ENCODE measurements at places on chromosomes 11 and 22.

- H3K4me3 ChIP-seq: no peak overlapping the region
- H3K27me3 ChIP-seq: no peaks in the 10 kb centered on the region
- H3K27ac ChIP-seq: no peak overlapping the region
- H3K36me3 ChIP-seq: peaks cover 23% of the 10 kb centered on the region
- DNase-seq: no peak
Measured at GRCh38 chr11:72869831-72870230, 55.6 kb downstream of the ATG16L2 start.

GRCh38 chr22:32204856-32205722, at the start of gene RFPL2:
Gene RFPL2, minus strand, starts transcription at chr22:32205073. Its CDS starts 2,622 bp downstream, at chr22:32202451.
- peak within 1 kb of the TSS; percentile 63 for H3K4me3 ChIP-seq
- peaks cover 59% of the 10 kb centered on the region for H3K4me1 ChIP-seq
- H3K27me3 ChIP-seq: peaks cover 47% of the 10 kb centered on the region
- peak within 1 kb of the TSS; percentile 83 for H3K27ac ChIP-seq

DNA sequence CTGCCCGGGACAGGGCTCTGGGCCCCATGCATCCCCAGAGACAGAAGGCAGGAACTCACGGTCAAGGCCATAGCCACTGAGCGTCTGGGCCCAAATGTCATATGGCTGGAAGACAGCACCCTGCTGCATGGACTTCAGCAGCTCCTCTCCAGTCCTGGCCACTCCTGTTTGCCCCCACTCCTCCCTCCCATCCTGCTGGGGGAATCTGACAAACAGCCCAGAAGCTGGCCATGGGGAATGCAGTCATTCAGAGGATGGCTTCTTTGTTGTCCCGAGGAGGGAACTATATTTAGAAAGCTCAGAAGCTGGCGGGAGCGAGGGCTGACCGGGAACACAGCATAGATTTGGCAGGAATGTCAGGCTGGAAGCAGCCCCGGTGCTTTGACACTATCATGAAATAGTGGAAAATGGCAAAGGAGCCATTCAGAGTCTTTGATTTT, 35.0 kb downstream of the DKK3 start:
- H3K36me3 ChIP-seq: no peaks in the 10 kb centered on the region
- H3K4me3 ChIP-seq: no peak overlapping the region
- H3K27ac ChIP-seq: no peak overlapping the region
- peaks cover 31% of the 10 kb centered on the region for H3K27me3 ChIP-seq
- no peak for DNase-seq

DNA sequence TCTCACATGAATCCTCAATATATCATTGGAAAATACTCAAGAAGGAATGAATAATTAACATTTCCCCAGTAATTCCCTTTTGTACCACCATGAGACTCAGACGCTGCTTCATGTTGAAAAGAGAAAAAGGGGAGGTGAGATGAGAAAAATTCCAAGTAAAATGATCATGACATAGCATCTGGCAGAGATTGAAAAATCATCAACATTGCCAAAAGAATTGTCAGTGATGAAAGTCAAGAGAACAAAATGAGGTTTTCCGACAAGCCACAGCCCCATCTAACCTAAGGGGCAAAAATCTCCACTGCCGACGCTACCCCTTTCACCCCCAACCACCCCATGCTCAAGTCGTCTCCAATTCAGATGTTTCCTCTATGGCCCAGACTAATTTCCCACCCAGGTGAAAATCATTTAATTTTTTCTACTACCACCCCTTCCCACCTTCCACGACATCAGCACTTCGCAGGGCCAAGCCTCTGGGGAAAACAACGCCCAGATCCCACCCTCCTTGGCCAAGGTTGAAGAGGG, 1.2 kb downstream of the RAB6A start:
- peaks cover 30% of the 10 kb centered on the region for H3K4me1 ChIP-seq
- no peak for DNase-seq
- H3K27me3 ChIP-seq: peaks cover under 1% of the 10 kb centered on the region
- peak overlapping the region; percentile 86 for H3K4me3 ChIP-seq

- H3K4me3 ChIP-seq: no peak overlapping the region
- H3K36me3 ChIP-seq: peaks cover 25% of the 10 kb centered on the region
- peak; percentile 61 for DNase-seq
- H3K27me3 ChIP-seq: no peaks in the 10 kb centered on the region
Measured at GRCh38 chr11:66264914-66265313, 3.5 kb upstream of the RAB1B start.

- no peak overlapping the region for H3K27ac ChIP-seq
- no peak for DNase-seq
- H3K36me3 ChIP-seq: no peaks in the 10 kb centered on the region
- H3K4me1 ChIP-seq: peaks cover 5% of the 10 kb centered on the region
- no peak overlapping the region for H3K4me3 ChIP-seq
- peaks cover 16% of the 10 kb centered on the region for H3K27me3 ChIP-seq
Measured at GRCh38 chr11:114293201-114293711, 2.9 kb upstream of the NNMT start.

GRCh38 chr11:126500981-126501380, 145.5 kb downstream of the ST3GAL4 start:
- H3K4me1 ChIP-seq: no peaks in the 10 kb centered on the region
- H3K27ac ChIP-seq: no peak overlapping the region
- no peak for DNase-seq
- no peaks in the 10 kb centered on the region for H3K36me3 ChIP-seq
- H3K4me3 ChIP-seq: no peak overlapping the region

DNA sequence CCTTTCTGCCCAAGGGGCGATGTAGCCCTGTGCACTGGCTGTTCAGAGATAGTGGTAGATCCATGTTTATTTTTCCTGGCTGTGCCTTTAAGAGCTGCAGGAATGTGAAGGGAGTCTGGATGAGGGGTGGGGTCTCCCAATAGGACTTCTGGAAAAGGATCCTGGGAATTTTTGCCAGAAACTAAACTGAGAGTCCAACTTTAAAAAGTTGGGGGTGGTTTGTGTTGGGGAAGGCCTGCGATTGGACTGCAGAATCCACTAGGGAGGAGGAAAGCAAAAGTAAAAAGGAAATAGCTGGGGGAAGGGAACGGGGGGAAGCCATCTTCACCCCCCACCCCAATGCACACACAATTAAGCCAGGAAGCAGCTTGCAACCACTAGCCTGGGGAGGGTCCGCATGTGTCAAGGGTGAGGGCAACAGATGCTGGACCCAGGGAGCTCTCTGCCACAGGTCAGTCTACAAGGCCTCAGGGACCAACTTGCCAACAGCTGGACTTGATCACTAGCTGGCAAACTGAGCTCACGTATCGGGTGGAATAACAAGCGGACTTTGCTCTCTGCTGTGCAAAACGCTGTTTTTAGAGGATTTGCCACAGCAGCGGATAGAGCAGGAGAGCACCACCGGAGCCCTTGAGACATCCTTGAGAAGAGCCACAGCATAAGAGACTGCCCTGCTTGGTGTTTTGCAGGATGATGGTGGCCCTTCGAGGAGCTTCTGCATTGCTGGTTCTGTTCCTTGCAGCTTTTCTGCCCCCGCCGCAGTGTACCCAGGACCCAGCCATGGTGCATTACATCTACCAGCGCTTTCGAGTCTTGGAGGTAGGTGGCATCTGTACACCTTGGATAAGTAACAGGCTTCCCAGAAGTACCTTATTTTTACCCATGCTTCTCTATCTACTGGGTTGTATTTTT, at the start of gene OLFML1:
TSS of gene OLFML1 (plus strand) at position 321 of the 912 bp plus-strand sequence. CDS start at position 691, 370 bp downstream.
- DNase-seq: no peak
- H3K36me3 ChIP-seq: no peaks in the 10 kb centered on the region
- no peak within 1 kb of the TSS for H3K27ac ChIP-seq

- H3K27me3 ChIP-seq: peaks cover 10% of the 10 kb centered on the region
- H3K36me3 ChIP-seq: no peaks in the 10 kb centered on the region
- no peak for DNase-seq
Measured at GRCh38 chr22:42747701-42748513, 27.2 kb upstream of the A4GALT start.

- H3K27ac ChIP-seq: peak overlapping the region; percentile 95
- H3K27me3 ChIP-seq: peaks cover 18% of the 10 kb centered on the region
- H3K4me3 ChIP-seq: no peak overlapping the region
- DNase-seq: no peak
- peaks cover 77% of the 10 kb centered on the region for H3K4me1 ChIP-seq
- H3K36me3 ChIP-seq: no peaks in the 10 kb centered on the region
Measured at GRCh38 chr22:37080838-37081237, 28.7 kb downstream of the TMPRSS6 start.

DNA sequence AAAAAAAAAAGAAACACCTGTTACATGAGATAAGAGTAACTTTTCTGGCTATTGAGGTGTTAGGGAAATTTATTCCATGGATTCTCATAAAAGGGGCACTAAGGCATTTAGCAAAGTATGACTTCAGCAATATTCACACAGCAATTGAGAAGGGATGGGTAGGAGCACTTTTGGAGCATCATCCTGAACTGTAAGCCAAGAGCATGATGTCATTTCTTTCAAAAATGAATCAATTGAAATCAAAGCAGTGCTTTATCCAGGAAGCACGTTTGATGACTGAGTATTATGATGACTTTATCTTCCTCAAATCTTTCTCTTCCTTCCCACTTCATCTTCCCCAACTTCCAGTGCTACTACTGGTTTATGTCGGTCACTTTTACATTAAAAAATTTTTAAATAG, 140.4 kb downstream of the MYO18B start:
- no peaks in the 10 kb centered on the region for H3K4me1 ChIP-seq
- H3K27ac ChIP-seq: no peak overlapping the region
- H3K36me3 ChIP-seq: no peaks in the 10 kb centered on the region
- no peak for DNase-seq
- H3K4me3 ChIP-seq: no peak overlapping the region

- no peak overlapping the region for H3K4me3 ChIP-seq
- no peaks in the 10 kb centered on the region for H3K4me1 ChIP-seq
- H3K27ac ChIP-seq: no peak overlapping the region
Measured at GRCh38 chr22:36185828-36186624, 15.6 kb downstream of the APOL4 start.

DNA sequence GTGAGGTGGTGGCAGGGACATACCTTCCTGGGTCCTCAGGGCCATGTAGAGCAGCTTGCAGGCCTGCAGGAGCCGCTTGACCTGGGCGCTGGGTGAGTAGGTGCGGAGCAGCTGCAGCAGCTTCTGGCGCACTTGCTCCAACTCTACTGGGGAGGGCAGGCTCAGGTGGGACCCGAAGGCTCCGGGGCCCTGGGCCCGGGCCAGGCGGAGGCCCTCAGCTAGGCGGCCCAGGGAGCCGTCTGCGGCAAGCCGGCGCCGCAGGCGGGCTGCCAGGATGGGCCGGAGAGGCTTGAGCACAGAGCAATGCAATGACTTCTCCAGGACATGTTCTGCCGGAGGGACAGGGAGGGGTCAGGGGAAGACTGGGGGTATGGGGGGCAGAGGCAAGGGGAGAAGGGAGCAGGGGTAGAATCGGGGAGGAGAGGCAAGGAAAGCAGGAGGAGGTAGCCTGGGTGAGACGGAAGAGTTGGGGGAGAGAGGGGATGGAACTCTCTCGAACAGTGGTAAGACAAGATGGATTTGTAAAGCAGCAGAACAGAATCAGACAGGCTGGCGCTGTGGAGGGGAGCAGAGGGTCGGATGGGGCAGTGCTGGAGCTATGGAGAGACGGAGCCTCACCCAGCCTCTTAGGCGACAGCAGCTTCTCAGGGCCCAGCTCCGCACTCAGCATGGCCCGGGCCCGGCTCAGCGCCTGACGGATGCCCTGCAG, 2.2 kb downstream of the RIN1 start:
- H3K4me1 ChIP-seq: peaks cover 25% of the 10 kb centered on the region
- no peak for DNase-seq
- peaks cover 14% of the 10 kb centered on the region for H3K27me3 ChIP-seq
- H3K27ac ChIP-seq: no peak overlapping the region

DNA sequence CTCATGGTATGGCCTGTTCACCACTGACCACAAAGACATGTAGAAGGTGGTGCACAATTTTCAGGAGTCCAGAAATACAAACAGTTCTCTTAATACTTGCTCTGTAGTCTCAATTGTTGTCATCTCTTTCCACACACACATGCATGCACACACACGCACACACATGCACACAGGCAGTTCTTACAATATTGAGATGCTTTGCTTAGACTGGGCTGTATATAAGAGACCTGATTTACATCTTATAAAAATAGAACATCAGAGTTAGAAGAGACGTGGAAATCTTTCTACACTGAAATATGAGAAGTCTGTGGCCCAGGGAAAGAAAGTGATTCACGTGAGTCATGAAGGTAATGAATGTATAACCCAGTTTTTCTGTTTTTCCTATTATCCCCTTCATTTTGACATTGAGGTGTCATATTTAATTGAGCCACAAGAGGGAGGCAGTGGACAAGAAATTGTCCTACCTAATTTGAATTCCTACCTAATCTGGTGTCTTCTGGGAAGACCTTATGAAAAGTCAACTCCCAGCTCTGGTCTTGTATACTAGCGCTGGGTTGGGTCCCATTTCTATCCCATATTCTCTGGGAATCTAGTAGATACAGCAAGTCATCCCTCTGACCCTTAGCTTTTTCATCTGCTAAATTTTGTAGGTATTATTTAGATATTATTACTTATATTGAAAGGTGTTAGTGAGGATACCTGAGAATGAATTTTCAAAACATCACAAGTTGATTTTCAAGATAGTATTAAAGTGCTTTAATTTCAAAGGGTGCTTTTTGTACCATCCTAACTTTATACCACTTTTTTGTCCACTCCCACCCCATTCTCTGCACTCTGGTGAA, 14.9 kb upstream of the MS4A4A start:
- no peaks in the 10 kb centered on the region for H3K4me1 ChIP-seq
- no peak for DNase-seq
- H3K27me3 ChIP-seq: no peaks in the 10 kb centered on the region
- H3K36me3 ChIP-seq: no peaks in the 10 kb centered on the region

- H3K27me3 ChIP-seq: peaks cover 56% of the 10 kb centered on the region
- no peak for DNase-seq
- H3K4me3 ChIP-seq: no peak overlapping the region
- H3K27ac ChIP-seq: no peak overlapping the region
- no peaks in the 10 kb centered on the region for H3K36me3 ChIP-seq
- H3K4me1 ChIP-seq: no peaks in the 10 kb centered on the region
Measured at GRCh38 chr11:58905011-58905720, 34.1 kb upstream of the GLYATL1 start.

DNA sequence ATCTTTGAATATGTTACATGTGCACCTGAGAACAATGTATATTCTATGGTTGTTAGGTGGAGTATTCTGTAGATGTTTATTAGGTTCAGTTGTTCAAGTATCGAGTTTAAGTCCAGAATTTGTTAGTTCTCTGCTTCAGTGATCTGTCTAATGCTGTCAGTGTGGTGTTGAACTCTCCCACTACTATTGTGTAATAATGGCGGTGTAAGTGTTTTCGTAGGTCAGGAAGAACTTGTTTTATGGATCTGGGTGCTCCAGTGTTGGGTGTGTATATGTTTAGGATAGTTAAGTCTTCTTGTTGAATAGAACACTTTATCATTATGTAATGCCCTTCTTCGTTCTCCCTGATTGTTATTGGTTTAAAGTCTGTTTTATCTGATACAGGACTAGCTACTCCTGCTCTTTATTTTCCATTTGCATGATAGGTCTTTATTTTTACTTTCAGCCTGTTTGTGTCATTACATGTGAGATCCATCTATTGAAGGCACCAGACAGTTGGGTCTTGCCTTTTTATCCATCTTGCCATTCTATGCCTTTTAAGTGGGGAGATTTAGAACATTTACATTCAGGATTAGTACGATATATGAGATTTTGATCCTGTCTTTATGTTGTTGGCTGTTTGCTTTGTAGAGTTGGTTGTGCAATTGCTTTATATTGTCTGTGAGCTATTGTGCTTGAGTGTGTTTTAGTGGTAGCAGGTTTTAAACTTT, 121.6 kb downstream of the DDX10 start:
- H3K27ac ChIP-seq: no peak overlapping the region
- H3K4me3 ChIP-seq: no peak overlapping the region
- peaks cover 24% of the 10 kb centered on the region for H3K4me1 ChIP-seq
- no peaks in the 10 kb centered on the region for H3K27me3 ChIP-seq
- peaks cover 6% of the 10 kb centered on the region for H3K36me3 ChIP-seq
